ENCODE measurements at places on chromosomes 3 and 15.

GRCh38 chr3:195451373-195452015 lies 8.7 kb upstream of the ACAP2 start:
- H3K4me3 ChIP-seq, result no peak overlapping the region
- H3K27me3 ChIP-seq, result no peaks in the 10 kb centered on the region
- no peaks in the 10 kb centered on the region for H3K4me1 ChIP-seq
- DNase-seq, result no peak
- H3K36me3 ChIP-seq, result no peaks in the 10 kb centered on the region

GRCh38 chr15:95377258-95377852 lies 953.1 kb upstream of the NR2F2 start:
- H3K4me3 ChIP-seq, result no peak overlapping the region
- no peaks in the 10 kb centered on the region for H3K36me3 ChIP-seq
- H3K27me3 ChIP-seq, result no peaks in the 10 kb centered on the region
- no peak overlapping the region for H3K27ac ChIP-seq
- no peak for DNase-seq

DNA sequence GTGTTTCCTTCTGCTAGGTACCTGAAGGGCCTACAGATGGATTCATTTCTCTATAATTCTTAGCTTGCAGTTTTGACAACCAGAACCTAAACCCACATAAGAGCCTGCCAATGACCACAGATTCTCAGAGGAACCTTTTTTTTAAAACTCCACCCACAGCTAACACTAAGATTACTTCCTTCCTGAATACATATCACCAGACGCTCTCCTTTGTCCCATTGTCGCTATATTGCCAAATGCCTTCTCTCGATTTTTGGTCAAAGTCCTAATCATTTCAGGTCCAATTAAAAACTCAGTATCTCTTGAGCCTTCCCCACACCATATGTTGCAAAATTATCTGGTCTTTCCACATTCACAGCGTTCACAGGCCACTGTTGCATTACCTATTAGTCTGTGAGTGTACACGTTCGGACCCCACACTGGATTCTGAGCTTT lies 12.4 kb downstream of the ZNF710 start:
- H3K27ac ChIP-seq, result no peak overlapping the region
- no peak overlapping the region for H3K4me3 ChIP-seq
- no peaks in the 10 kb centered on the region for H3K27me3 ChIP-seq
- peaks cover 24% of the 10 kb centered on the region for H3K4me1 ChIP-seq

DNA sequence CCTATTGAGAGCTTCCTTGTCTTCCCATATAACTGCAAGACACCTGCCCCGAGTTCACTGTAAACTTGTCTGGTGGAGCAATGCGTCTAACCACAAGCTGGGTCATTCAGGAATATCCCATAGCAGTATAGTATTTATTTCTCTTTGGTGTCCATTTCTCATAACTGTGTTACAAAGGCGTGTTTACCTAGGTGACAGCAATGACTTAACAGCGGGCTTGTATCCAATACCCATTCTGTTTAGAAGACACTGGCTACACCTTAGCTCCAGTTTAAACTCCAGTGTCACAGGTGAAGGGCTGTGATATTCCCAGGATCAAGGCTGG lies 24.3 kb downstream of the ATP10A start:
- no peaks in the 10 kb centered on the region for H3K36me3 ChIP-seq
- DNase-seq, result no peak
- no peak overlapping the region for H3K4me3 ChIP-seq
- no peak overlapping the region for H3K27ac ChIP-seq
- no peaks in the 10 kb centered on the region for H3K4me1 ChIP-seq

DNA sequence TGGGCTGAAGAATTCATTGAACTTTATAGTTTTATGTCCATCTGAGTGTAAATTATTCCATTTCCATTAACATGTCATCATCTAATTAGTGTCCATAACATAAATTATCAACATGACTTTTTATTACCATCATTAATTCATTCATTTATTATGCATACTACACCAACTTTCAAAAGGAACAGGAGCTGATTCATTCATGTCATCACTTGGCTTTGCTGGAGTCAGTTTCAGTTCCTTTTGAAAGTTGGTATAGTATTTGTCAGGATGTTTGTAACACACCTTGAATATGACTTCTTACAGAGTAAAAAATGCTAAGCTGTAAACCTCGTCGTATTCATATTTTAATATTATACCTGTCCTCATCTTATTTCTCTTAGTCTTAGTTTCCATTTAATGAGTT lies 298.0 kb upstream of the RBMS3 start:
- H3K4me3 ChIP-seq, result no peak overlapping the region
- no peaks in the 10 kb centered on the region for H3K36me3 ChIP-seq
- no peaks in the 10 kb centered on the region for H3K27me3 ChIP-seq
- no peaks in the 10 kb centered on the region for H3K4me1 ChIP-seq

DNA sequence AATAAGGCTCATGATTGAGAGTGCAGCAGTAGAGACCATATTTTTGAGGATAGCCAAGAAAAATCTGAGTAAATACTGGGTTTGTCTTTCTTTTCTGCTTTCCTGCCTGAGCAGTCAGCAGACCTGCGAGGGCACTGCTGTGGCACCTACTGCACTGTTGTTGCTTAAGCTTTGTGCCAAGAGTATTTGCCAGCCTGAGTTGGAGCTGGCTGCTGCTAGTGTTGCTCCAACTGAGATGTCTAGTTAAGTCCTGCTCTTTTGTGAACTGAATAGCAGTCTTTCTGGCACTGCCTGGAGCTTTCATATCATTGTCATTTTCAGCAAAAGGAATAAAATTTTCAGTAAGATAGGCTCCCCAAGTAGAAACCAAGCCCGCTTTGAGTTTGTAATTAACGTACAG lies 214.5 kb upstream of the P2RY1 start:
- no peak overlapping the region for H3K27ac ChIP-seq
- no peak for DNase-seq
- H3K36me3 ChIP-seq, result no peaks in the 10 kb centered on the region
- no peaks in the 10 kb centered on the region for H3K4me1 ChIP-seq
- H3K27me3 ChIP-seq, result no peaks in the 10 kb centered on the region

GRCh38 chr3:61964566-61964965 lies 403.2 kb downstream of the PTPRG start:
- H3K27me3 ChIP-seq, result no peaks in the 10 kb centered on the region
- no peak overlapping the region for H3K27ac ChIP-seq
- no peaks in the 10 kb centered on the region for H3K4me1 ChIP-seq
- H3K36me3 ChIP-seq, result no peaks in the 10 kb centered on the region

DNA sequence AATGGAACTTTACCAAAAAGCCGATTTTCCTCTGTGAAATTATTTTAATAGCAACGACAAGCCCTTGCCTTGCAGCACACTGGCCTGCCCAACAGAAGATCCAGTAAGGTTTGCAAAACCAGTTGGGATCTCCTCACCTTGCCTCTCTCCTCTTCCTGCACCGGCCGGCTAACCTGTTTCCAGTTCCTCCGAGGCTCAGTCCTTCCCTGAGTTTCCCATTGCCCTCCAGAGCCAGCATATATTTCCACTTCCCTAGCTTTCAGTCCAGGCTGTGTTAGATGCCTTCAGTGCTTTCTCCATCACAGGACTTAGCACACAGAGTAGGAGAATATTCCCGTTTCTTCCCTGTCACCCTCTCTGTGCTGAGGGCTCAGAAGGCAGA lies 60.3 kb downstream of the NOX5 start:
- H3K4me1 ChIP-seq, result peaks cover 14% of the 10 kb centered on the region
- peak overlapping the region; percentile 51 for H3K4me3 ChIP-seq
- H3K27ac ChIP-seq, result peak overlapping the region; percentile 88
- H3K27me3 ChIP-seq, result no peaks in the 10 kb centered on the region
- H3K36me3 ChIP-seq, result no peaks in the 10 kb centered on the region

DNA sequence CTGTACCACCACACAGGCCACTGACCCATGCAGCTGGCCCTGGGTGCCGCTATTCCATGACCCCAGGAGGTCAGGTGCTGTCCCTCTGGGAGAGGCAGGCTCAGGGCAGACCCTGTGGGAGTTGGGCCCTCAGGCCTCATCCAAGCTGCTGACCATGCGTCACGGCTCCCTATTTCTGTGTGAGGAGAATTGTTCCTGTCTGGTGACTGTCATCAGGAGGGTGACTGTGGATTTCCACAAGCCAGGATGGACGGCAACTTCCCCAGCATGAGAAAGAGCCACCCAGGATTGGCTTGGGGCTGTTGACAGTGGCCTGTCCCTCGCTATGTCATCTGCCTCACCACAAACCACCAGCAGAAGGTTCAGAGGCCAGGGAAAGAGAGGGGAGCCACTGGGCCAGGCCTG lies 41.4 kb downstream of the ZDHHC19 start:
- DNase-seq, result no peak
- H3K27ac ChIP-seq, result no peak overlapping the region
- H3K36me3 ChIP-seq, result no peaks in the 10 kb centered on the region
- H3K4me3 ChIP-seq, result no peak overlapping the region
- H3K27me3 ChIP-seq, result no peaks in the 10 kb centered on the region

GRCh38 chr3:46576-46975 lies 150.0 kb upstream of the CHL1 start:
- no peaks in the 10 kb centered on the region for H3K4me1 ChIP-seq
- DNase-seq, result no peak
- H3K4me3 ChIP-seq, result no peak overlapping the region
- H3K27ac ChIP-seq, result no peak overlapping the region
- H3K36me3 ChIP-seq, result no peaks in the 10 kb centered on the region

DNA sequence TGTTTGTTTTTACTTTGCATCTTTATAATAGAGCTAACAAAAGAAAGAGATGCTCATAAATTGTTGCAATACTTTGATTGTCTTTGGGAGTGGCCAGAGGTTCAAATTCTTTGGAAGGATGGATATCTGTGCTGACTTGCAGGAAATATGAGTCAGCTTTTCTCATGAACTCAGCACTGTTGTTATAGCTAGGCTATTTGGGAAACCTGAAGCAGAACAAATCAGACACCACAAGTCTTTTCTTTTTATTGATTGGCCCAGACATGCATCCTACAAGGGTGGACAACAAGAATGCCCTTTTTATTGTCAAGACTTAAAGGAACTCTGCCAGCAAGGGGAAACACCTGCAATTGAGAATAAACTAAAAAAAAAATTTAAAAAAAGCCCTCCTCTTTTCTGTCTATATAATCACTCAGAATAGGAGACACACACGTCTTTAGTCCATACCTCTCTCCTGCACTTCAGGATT lies 4.6 kb upstream of the DENND4A start:
- no peak for DNase-seq
- H3K4me1 ChIP-seq, result no peaks in the 10 kb centered on the region
- no peaks in the 10 kb centered on the region for H3K36me3 ChIP-seq
- no peak overlapping the region for H3K4me3 ChIP-seq

GRCh38 chr15:27828746-27829145 lies 270.4 kb downstream of the OCA2 start:
- no peak overlapping the region for H3K27ac ChIP-seq
- DNase-seq, result no peak
- no peaks in the 10 kb centered on the region for H3K4me1 ChIP-seq

DNA sequence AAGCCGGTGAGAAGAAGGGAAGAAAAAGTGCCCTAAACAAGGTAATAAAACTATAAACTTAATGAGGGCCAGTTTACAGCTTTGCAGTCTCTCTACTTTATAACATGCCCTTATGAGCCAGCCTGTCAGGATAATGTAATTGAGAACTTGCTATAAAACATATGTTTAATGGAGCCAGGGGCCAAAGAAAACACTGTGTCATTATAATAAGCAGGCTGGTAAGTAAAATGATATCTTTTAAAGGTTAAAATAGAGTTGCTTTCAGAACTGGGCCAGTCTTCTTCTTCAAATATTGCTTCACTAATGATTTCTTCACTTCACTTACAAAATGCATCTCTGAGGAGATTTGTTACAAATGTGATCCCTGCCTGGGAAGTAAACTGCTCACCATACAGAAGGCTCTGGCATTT lies 192.5 kb downstream of the SHOX2 start:
- no peaks in the 10 kb centered on the region for H3K4me1 ChIP-seq
- no peaks in the 10 kb centered on the region for H3K27me3 ChIP-seq
- H3K4me3 ChIP-seq, result no peak overlapping the region

GRCh38 chr3:128823631-128824030 lies 55.8 kb upstream of the ACAD9 start:
- H3K36me3 ChIP-seq, result peaks cover 8% of the 10 kb centered on the region
- H3K27ac ChIP-seq, result no peak overlapping the region
- DNase-seq, result no peak

DNA sequence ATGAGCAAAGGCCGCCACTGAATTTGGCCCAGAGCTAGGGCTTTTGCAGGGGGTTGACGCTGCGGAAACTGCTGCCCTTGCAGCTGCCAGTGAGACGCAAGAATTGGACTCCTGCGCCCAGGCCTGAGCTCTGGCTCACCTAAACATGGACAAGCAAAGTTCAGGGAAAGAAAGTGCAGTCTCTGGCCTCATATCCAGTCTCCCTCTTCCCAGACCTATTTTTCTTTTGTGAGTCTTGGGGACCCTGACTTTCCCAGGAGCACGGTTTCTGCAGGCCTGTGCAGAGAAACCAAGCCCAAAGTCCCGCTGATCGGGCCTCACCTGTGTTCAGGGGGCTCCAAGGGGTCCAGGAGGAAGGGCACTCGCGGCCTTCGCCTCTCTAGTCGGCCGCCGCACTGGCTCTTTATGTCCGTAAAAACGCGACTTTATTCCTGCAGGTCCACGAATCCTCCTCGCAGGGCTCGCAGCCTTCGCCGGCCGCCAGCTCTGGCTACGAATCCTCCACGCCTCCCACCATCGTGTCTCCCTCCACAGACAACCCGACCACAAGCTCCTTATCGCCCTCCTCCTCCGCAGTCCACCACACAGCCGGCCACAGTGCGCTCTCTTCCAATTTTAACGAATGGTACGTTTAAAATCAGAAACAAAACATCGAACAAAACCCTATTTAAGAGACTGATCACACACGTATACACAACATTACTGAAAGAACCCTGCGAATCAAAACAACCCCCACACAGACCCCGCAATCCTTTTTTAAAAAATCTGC lies 3.9 kb downstream of the ZIC1 start:
- H3K27ac ChIP-seq, result no peak overlapping the region
- DNase-seq, result no peak
- H3K4me1 ChIP-seq, result peaks cover 14% of the 10 kb centered on the region
- H3K4me3 ChIP-seq, result peak overlapping the region; percentile 31
- H3K27me3 ChIP-seq, result peaks cover 9% of the 10 kb centered on the region

DNA sequence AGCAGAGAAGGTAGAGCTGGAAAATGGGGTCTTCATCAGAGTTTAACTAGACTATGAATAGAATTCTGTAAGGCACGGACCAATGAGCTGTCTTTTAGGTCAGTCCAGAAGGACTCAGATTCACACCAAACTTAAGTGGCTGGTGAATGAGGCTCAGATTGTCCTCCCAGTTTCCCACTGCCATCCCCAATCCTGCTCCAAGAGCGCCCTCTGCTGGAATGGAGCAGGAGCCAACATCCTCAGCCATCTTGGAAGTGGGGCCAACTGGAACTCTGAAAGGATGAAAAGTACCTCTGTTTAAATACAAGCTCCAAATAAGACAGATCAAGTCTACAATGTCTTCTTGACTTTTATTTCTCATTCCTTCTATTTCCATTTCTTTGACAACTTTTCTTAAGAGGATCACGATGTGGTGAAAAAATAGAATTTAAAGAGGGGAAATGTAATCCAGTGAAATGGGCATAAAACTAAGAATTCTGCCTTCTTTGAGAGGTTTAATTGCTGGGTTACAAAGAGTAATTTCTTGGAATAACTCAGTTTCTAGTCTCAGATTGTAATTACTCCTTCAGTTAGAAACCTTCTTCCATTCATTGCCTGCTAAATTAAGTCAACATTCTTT lies 217.1 kb upstream of the TPRG1 start:
- DNase-seq, result peak; percentile 76
- peak overlapping the region; percentile 21 for H3K27ac ChIP-seq
- H3K27me3 ChIP-seq, result no peaks in the 10 kb centered on the region

GRCh38 chr3:11423868-11424267 lies 151.7 kb downstream of the ATG7 start:
- no peaks in the 10 kb centered on the region for H3K36me3 ChIP-seq
- H3K4me3 ChIP-seq, result no peak overlapping the region
- no peak overlapping the region for H3K27ac ChIP-seq
- no peaks in the 10 kb centered on the region for H3K27me3 ChIP-seq
- DNase-seq, result no peak
- H3K4me1 ChIP-seq, result no peaks in the 10 kb centered on the region

- H3K36me3 ChIP-seq, result no peaks in the 10 kb centered on the region
- H3K27me3 ChIP-seq, result no peaks in the 10 kb centered on the region
Observed at GRCh38 chr15:51737522-51738305, at the start of gene LYSMD2. TSS of gene LYSMD2 (minus strand) at chr15:51737655. CDS start at chr15:51737622, 33 bp downstream.

Measured in liver (tissue), 10 donors.